Upper lobe of left lung (tissue), 6 donors: ENCODE measurements at places on chromosomes 7 and 10.

DNA sequence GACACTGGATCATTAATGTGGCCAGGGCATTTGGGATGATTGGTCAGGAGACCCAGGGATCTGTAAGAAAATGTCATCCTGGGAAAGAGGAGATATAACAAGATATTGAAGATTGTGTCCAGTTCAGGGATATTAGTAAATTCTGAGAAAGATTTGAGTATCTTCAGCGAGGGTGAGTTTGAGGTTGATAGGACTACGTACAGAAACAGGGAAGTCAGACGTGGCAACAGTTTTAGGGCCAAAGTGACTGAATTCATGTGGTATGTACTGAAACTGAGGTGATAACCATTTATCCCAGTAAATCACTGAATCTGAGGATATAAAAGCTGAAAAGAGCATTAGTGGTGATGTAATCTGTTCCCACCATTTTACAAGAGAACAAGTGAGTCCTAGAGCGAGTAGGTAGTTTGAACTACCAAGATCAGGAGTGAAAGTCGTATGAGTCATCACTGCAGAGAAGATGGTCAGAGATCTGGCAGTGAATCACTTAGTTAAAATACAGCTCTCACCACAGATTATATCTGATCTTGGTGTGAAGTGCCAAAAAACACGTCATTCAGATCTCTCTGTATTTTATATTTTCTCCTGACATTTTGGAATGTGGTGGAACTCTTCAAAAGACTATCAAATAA is 220.5 kb downstream of the CDK14 start:
- no peak for DNase-seq

- DNase-seq = no peak
Measured at GRCh38 chr10:34187201-34187600, 627.9 kb downstream of the PARD3 start.

GRCh38 chr10:44574596-44575480 is 189.9 kb upstream of the CXCL12 start:
- no peak for DNase-seq

GRCh38 chr10:90885176-90885575 is 13.4 kb downstream of the RPP30 start:
- no peak for DNase-seq

DNA sequence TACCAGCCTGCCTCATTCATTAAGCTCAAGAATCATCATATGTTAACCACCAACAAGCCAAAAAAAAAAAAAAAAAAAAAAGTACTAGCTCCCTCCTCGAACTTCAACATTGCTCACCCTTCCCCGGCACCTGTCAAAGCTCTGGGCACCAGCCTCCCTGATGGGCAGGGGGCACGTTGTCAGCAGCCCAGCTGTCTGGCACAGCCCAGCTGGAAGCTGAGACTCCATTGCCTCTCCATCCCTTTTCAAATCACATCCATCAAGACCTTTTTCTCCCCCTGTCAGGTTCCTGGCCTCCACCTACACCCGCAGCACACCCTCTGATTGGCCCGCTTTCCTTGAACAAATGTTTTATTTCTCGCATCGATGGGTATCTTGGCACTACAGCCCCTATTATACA is 913.3 kb upstream of the AUTS2 start:
- DNase-seq = peak; percentile 15

DNA sequence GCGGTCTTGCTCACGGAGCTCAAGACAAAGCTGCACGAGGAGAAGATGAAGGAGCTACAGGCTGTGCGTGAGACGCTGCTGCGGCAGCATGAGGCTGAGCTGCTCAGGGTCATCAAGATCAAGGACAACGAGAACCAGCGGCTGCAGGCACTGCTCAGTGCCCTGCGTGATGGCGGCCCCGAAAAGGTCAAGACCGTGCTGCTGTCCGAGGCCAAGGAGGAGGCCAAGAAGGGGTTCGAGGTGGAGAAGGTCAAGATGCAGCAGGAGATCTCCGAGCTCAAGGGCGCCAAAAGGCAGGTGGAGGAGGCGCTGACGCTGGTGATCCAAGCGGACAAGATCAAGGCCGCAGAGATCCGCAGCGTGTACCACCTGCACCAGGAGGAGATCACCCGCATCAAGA is 51.4 kb downstream of the JAKMIP3 start:
- DNase-seq = no peak

GRCh38 chr7:11642841-11643240 is 189.2 kb downstream of the THSD7A start:
- DNase-seq = no peak

DNA sequence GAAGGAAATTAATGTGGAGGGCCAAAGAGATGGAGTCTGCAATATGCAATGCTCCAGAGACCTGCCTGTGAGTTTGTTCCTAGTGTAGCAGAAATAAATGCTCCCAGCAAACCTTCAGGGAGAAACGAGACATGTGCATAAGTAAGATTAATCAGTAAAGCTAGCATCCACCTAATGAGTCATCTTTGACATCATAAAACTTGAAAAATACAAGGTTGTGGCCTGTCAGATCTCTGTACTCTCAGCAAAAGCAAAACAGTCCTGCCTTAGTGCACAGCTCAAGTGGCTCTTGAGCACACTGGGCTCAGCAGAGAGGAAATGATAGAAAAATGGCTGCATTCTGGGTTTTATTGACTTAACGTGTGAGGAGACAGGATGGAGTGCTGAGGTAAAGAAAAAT is 32.5 kb upstream of the ERCC6 start:
- DNase-seq = no peak

- DNase-seq = no peak
Measured at GRCh38 chr10:68047122-68047521, 28.0 kb downstream of the HERC4 start.

- peak; percentile 18 for DNase-seq
Measured at GRCh38 chr10:782751-783648, 93.5 kb upstream of the DIP2C start.

GRCh38 chr7:80740778-80741545 is 102.5 kb downstream of the CD36 start:
- DNase-seq = no peak

GRCh38 chr10:98411768-98412167 is 3.2 kb downstream of the PYROXD2 start:
- DNase-seq = no peak

DNA sequence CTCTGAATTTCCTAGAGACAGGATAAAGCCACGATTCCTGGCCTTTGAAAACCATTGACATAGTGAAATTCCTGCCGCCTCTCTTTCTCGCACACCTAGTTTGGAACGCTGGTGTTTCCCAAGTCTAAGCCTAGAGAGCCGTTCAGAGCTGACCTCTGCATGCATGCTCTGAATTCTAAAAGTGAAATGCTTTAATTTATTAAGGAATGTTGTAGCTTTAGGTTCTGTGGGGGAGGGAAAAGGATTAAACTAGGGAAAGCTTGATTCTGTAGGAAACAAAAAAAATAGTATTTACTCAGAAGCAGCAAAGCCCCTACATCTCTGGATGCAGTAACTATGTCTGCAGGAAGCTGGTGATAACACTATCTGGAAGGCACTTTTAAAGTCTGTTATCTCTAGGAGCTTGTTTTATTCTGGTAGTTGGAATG is 27.3 kb downstream of the PFKP start:
- no peak for DNase-seq

DNA sequence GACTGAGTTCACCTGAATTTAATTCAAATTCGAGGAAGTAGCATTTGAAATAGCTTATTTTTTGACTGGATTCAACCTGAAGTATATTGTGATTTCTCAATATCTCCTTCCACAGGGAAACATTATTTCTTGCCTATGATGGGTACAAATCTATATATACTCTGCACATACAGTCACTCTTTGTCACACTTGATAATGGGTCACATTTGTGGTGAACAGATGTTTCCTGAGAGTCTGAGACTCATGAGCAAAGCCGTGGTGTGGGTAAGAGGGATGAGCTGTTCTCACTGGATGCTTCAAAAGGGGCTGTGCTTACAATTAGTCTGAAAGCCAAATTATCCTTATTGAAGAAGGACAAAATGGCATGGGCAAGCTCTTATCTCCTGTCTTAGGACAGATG is 18.0 kb upstream of the TBXAS1 start:
- no peak for DNase-seq

- DNase-seq = no peak
Measured at GRCh38 chr7:131284702-131285419, 42.8 kb upstream of the MKLN1 start.

DNA sequence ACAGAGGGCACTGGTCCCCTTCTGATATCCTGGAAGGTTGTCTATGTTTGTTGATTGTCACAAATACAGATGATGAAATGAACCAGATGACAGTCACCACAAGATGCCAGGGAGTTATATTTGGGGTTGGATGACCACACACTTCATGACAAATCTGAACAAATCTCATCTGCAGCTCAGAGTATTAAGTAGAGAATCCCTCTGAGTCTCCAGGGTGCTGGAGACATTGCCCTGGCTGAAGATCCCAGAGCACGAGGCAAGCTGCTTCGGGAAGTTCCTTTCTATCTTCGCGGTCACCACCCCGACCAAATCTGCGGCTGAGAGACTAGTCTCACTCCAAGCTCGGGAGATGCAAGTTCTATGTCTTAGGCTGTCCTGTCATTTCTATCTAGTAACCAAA is 9.0 kb downstream of the DENND2A start:
- DNase-seq = no peak

DNA sequence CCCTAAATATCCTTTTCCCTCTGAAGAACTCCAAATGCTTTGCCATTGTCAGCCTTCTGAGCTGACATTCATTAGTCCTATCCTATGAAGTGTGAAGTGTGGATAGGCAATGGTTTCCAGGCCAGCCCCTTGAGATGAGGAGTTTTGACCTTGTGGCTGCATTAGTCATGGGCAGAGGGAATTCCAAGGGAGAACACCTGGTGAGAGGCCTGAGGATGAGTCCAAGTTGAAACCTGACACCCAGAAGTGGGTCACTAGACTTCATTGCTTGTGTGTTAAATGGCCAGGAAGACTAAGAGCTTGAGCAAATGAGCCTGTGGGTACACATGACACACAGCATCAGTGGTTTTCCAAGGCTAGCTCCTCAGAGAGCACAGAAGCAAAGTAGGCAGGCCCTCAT is 260.8 kb downstream of the SKAP2 start:
- no peak for DNase-seq

- no peak for DNase-seq
Measured at GRCh38 chr10:101487399-101487798, 100.7 kb downstream of the POLL start.

DNA sequence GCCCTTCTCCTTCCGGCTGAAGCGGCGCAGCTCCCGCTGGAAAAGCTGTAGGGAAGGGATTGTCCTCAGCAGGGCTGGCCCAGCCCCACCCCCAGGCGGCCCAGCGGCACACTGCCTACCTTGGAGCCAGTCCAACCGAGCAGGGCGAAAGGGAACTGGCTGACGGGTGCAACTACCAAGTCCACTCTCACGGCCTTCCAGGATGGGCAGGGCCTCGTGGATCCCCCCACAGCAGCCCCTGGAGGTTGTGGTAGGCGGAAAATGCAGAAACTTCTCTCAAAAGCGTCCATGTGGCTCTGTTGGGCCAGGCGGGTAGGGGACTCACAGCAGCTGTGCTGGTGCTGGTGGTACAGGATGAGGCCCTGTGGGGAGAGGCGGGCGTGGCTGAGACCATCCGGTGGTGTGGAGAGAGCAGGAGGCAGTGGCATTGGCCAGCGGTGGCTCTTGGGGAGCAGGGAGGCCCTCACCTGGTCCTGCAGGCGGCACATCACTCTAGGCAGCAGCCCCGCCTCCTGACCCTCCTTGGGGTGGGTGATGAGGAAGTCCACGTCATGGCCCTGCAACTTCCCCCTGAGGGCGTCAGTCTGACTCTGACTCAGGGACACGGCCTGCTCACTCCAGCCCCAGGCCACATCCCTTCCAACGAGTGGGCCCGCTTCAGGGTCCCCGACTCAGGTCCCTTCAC is 8.4 kb upstream of the PGAM2 start:
- peak; percentile 88 for DNase-seq
